ENCODE measurements at places on chromosomes 5 and 9.

GRCh38 chr9:117073539-117074341 is 341.1 kb downstream of the ASTN2 start:
- peak; percentile 29 for DNase-seq

DNA sequence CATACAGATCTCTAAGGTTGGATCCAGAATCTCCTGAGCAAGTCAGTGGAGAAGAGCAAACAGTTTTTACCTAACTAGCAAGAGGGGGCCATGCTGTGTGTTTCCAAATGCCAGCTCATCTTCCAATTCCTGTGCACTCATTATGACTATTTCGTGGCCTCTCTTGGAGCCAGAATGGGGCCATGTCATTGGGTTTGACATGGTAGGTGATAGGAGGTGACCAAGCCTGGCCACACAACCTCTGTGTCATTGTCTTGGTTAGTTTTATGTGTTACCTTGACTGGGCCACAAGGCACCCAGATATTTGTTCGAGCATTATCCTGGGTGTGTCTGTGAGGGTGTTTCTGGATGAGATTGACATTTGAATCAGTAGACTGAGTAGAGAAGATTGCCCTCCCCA is 206.2 kb downstream of the HSPA4 start:
- no peak for DNase-seq

DNA sequence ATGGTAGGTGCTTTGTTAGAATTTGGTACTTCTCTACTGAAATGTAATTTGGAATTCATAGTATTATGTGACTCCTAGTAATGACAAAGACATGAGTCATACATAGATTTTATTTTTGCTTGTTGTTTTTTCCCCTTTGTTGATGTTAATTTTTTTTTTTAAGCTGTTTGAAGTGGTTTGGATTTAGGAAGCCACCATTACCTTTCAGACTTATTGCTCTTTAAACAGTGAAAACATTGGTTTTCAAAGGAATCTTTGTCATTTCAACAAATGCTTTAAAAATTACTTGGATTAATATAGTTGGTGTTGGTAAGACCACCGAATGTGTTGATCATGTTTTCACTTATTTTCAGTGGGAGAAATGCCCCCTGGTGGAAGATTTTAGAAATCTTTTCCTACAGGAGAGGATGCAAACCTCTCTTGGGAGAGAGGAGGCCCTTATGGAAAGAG is 170.1 kb upstream of the PITX1 start:
- DNase-seq, result no peak

DNA sequence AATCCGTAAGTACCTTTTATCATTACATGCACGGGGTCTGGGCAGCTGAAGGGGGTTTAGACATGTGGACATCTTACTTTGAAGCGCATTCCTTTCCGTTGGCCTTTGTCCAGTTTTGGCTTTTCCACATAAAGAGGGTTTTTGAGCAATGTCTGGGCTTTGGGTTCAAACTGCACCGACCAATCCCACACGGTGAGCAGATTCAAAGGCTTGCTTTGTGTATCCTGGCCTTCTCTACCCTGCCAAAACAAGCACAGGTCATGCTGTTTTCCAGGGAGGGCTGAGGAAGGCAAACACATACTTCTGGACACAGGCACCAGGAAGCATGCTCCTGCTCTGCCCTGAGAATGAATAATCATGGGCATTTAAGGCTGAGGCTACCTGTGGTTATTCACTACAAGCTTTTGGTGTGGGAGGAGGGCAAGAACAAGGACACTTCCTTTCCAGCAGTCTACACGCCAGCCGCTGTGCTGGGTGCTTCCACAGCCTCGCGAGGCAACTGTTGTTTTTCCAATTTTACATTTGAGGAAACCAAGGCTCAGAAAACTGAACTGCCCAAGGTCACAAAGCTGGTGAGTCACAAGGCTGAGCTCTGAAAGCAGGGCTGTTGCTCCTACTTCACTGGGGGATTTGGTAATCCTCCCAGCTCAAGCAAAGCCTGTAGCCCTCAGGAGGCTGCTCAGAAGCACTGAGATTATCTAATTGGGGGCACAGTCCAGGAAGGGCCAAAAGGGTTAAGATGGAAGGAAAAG is 59.8 kb upstream of the GOLPH3 start:
- DNase-seq, result peak; percentile 41

DNA sequence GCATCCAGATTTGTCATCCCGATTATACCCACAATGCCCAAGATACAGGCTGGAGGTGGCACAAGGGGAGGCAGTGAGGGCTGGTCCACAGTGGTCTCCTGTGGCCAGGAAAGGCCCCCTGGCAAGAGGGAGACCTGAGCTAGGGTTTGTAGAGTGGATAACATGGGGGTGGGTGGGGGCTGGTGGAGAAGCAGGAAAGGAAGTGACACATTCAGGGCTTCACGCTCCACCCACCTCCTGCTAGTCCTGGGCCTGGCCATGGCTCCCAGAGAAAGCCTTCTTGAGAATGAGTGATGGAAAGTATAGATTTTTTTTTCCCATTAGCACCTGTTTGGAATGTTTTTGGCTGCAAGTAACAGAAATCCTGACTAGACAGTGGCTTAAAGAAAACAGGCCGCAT is 81.3 kb downstream of the ANKRD33B start:
- no peak for DNase-seq

- no peak for DNase-seq
Measured at GRCh38 chr9:11758016-11758415, 935.2 kb upstream of the TYRP1 start.

- no peak for DNase-seq
Measured at GRCh38 chr5:116747881-116748280, 173.3 kb upstream of the SEMA6A start.

DNA sequence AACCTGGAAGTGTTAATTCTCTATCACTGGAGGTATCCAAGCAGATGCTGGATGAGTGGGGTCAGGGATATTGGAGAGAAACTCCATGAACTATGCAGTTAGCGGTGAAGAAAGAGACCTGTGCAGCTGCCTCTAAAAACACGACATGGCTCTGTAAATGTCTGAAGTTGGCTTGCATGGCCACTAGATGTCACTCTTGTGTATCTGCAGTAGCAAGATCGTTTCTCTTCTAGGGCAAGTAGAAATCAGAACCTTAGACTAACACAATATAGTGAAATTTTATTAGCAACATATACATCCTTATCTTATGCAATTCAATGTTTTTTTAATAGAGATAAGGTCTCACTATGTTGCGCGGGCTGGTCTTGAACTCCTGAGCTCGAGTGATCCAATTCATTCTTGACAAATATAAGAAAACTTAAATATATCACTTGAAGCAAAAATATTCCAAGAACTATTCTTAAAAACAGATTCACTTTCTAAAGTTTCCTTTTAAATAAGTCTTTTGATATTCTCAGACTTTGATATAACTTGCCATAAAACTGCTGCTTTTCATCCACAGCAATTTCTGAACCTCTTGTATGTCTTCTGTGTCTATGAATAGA is 2.9 kb downstream of the OR2S2 start:
- peak; percentile 78 for DNase-seq

DNA sequence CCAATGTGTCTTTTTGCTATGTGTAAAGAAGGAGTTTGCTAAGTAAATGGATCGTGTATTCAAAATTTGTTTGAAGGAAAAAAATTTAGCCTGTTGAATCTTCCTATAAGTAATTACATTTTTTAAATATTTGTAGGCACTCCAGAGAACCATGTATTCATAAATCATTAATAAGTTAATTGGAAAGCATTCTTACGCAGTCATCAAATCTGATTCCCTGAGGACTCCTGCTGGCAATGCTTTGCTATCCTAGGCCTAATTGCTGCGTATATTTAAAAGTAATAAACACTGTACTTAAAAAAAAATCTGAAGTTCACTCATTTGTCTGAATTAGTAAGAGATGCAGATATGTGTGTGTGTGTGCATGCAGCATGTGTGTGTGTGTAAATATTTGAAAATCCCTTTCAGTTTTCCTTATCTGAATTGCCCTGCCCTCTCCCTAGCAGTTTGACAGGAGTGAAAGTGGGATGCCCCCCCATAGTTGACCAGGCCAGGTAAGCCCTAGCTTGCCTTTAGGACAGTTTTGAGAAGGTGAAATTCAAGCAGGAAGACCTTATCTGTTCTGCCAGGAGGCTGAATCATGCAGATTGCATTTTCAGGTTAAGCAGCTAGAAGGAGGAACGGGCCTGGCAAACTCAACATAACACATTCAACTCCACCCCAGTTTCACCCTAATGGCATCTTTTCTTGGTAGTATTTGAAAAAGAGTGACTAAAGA is 81.2 kb upstream of the DNAH5 start:
- no peak for DNase-seq

DNA sequence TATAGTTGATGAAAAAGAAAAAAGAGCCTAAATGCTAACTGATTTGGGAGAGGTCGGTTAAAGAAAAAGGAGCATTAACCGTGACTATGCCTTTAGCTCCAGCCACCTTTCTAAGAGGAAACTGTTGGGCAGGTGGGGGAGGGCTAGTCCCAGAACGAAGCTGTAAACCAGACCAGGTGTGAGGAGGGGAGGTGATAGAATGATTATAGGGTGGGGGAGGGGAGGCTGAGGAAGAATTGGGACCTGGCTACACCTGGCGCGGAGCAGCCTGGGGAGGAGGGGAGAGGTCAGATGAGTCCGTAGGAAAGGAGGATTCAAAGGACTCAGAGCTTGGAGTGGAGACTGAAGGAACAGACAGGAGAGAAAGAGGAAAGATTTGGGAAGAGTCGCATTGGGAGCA is 73.4 kb downstream of the PHAX start:
- DNase-seq, result no peak

DNA sequence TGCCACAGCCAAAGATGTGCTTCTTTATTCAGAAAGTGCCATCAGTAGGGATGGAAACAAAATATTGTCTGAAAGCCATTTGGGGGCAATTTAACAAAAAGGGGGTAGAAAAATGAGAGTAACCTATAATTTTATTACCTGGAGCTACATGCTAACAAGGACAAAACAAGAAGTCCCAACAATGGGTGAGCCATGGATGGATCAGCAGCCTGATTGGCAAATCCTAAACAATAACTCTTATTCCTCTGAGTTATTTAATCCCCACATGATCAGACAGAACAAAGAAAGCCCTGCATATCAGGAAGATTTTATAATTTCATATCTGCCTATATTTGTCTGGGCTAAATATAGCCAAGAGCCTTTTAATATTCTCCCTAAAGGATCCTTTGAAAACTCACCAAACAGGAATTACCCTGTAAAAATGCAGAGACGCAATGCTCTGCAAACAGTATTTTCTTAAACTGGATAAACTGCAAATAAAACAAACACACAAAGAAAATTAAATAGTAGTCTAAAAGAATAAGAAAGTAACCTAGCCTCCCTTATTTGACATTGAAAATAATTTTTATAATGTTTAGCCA is 483.4 kb downstream of the ZNF608 start:
- no peak for DNase-seq

GRCh38 chr5:161406880-161407279 is 139.6 kb downstream of the GABRB2 start:
- DNase-seq, result peak; percentile 1

DNA sequence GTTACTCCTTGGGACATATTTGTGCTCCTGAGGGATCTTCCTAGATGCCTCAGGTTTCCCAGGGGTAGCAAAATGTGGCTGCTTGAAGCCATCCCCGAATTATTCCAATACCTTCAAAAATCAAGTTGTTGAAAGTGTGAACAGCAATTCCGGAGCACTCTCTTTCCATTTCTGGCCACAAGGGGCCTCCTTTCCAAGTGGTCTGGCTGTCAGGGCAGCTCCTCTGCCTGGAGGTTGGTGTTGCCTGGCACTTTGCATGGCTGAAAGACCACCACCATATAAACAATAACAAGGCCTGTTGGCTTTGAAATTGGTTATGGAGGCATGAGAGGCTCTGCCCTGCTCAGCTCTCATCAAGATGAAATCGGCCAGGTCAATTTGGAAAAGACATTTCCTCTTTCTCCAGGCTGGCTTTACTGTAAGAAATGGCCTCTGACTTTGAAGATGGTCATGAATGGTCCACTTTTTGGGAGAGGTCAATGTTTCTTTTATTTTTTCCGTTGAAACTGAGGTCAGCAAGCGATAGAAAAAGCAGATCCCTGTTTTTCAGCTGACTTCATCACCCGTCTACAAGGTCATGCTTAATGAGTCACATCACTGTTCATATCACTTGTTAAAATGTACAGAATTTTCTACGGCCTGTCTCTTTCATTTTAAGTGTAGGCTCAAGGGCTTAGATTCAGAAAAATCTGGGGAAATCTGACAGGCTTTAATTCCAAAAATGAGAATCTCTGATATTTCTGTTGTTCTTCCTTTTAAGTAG is 481.1 kb upstream of the ZNF608 start:
- peak; percentile 14 for DNase-seq

GRCh38 chr5:157708866-157709265 is 22.4 kb upstream of the THG1L start:
- peak; percentile 57 for DNase-seq

- DNase-seq, result peak; percentile 97
Measured at GRCh38 chr9:115944166-115944948, 209.2 kb upstream of the PAPPA start.

- peak; percentile 42 for DNase-seq
Measured at GRCh38 chr5:131256507-131256823, 7.4 kb upstream of the CDC42SE2 start.

GRCh38 chr9:33939924-33940874 is 108.5 kb downstream of the UBAP2 start:
- no peak for DNase-seq

DNA sequence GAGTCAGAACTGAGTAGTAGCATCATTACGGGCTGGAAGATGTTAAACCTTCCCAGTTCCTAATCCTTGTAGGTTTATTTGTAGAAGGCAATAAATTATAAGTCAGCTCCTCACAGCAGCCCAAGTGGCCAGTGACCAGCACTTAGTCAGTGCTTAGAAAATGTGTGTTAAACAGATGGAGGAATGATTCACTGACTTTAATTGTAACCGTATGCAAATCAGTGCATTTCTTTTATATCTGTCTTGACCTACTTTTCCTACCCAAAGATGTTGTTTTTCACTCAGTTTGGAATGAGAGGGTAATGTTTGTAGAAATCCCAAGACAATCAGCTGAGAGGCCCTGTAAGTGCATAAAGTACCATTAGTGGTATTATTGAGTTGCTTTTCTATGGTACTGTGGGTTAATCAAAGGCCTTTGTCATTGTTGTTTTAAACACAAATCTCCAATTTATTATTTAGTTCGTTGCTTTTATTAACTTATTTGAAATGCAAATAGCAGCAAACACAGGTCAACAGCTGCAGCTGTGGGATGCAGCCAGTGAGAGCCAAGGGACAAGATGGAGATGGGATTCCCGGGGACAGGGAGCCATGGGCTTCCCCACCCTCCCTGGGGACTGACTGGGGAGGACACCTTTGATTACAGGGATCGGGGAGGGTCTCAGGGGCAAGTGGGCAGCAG is 49.8 kb downstream of the MAP1B start:
- peak; percentile 97 for DNase-seq

- peak; percentile 97 for DNase-seq
Measured at GRCh38 chr9:83509402-83509801, 28.8 kb downstream of the FRMD3 start.

GRCh38 chr5:72523960-72524582 is 16.9 kb upstream of the ZNF366 start:
- DNase-seq, result peak; percentile 79

- peak; percentile 33 for DNase-seq
Measured at GRCh38 chr9:126861707-126862103, 1.3 kb downstream of the ZBTB34 start.

GRCh38 chr9:37889536-37889935 is 14.4 kb downstream of the SLC25A51 start:
- no peak for DNase-seq

- DNase-seq, result no peak
Measured at GRCh38 chr5:35237580-35238376, 7.5 kb upstream of the PRLR start.
